CD4-positive, alpha-beta T cell treated with Interleukin-4 for 4 hours (primary cell): ENCODE measurements at places on chromosomes 2 and 18.

- no peak for DNase-seq
Measured at GRCh38 chr2:156333274-156333950, 891 bp upstream of the NR4A2 start.

DNA sequence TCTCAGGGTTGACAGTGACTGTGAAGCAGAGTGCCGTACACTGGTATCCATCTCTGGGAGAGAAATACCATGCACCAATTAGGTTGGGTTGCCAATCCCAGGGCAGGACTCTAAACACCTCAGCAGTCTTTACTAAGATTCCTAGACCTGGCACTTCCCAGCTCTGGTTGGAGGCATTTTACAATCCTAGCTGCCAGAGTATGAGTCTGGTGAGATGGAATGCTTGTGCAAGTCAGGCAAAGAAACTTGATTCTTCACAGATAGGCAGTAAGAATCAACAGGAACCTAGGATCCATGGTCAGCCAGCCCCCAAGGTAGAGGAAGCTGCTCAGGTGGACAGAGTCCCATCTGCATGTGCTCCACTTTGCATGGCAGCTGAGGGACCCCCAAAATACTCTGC lies 6.0 kb upstream of the UGT1A5 start:
- DNase-seq, result no peak

DNA sequence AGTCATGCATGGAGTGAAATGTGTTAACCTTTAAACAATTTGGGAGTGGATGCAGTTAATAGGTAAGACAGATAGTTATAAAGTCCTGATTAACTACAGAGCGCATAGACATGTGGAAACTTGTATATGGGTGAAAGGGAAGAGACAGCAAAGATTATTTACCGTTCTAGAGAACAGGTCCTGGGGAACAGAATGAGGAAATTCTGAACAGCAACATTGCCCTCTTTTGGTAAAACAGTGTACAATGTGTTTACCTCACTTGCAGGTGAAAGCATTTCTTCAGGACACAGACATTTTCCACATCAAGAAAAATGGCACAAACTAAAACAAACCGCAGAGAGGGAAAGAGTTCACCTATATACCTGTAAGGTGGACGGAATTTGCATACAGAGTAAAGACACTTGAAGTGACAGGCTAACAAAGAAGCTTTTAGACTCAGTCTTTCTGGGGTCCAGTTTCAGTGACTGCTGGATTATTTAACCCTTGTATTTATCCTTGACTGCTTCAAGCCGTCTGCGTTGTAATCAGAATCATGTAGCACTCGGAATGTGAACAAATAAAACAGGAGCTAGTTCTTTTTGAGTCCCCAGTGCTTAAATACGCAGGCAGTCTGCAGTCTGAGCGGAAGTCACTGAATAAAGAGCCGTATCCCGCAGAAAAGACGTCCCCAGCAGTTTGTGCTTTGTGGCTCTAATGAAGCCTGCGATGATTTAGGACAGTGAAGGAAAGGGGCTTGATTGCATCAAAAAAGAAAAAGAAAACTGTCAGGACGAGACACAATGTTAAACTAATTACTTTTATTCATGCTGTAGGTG lies 364.8 kb upstream of the GALNT5 start:
- no peak for DNase-seq

GRCh38 chr18:46437061-46437460 lies 220.0 kb downstream of the LOXHD1 start:
- DNase-seq, result no peak

- peak; percentile 12 for DNase-seq
Measured at GRCh38 chr2:54723996-54724559, 616 bp downstream of the EML6 start.

DNA sequence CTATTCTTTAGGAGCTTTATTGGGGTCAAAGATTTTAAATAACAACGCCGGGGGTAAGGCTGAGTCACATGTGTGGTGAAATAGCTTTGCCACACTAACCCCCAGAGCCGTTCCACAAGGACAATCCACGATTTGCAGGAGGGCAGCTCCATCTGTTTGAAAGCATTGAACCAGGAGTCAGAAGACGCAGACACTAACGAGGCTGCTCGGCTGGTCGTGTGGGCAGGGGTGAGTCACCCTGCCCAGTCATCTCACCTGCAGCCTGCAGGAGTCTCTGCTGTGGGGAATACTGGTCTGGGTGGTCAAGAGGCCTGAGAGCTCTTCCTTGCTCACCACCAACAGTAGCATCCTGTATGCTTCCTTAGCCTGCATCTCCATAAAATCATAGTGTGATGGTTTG lies 149.2 kb upstream of the NCK2 start:
- no peak for DNase-seq

DNA sequence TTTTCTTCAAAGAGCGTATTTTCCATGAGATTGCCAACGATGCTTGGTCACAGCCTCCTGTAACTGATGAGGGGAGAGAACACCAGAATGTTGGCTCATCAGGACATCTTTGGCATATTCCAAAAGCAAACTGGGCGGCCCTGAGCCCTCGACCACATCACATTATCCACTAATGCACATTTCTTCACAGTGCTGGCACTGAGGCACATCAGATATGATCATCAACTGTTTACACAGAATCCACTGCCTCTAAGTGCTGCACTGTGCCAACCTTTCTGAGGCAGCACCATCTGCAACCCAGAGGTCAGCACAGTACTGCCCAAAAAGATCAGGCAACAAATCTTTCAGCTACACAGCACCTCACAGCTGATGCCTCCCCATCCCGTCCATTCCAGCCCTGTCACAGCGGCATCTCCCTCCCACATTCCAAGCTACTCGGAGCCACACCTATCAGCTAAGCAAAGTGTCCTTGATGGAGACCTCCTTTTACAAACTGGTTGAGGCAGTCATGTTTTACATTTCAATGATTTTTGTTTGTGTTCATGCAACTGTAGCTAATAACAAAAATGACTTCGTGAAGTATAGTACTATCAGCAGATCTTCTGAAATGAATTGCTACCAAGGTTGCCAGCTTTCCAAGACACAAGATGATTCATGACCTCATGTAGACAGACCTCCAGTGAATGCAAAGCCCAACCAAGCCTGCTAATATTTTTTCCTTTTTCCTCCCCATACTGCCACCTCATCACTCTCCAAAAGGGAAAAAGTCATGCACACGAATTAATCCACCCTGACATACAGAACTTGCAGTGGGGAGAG lies 32.3 kb downstream of the MYO5B start:
- DNase-seq, result no peak

- DNase-seq, result no peak
Measured at GRCh38 chr2:48449073-48449840, 80.7 kb upstream of the STON1 start.

- no peak for DNase-seq
Measured at GRCh38 chr2:128554151-128554769, 235.6 kb upstream of the HS6ST1 start.

DNA sequence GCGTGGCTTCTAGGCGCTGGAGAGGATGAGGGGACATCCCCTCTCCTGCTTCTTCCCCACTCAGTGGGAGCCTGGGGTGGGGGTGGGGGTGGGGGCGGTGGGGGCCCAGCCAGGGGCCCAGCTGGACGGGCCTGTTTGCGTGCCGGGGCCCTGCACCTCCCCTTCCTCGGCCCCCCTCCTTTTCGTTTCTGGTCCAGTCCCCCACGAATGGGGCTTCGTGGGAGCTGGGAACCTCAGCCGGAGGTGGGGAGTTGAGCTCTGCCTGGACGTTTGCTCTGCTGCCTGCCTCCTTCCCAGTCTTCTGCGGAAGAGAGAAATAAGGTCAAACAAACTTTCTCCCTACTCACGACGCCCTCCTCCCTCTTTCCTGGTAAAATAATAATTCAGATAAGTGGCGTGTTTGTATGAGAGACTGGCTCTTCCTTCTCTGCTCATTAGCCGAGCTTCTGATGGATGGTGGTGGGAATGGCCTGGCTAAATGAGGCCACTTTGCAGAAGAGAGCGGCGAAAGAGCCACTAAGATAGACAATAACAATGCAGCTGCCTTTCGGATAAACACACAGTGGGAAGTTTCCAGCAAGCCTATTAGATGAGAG lies 782 bp downstream of the MTA3 start:
- no peak for DNase-seq

GRCh38 chr2:132668987-132669907 lies 758 bp downstream of the LYPD1 start:
- no peak for DNase-seq

- no peak for DNase-seq
Measured at GRCh38 chr2:40166006-40166405, 285.9 kb downstream of the SLC8A1 start.

DNA sequence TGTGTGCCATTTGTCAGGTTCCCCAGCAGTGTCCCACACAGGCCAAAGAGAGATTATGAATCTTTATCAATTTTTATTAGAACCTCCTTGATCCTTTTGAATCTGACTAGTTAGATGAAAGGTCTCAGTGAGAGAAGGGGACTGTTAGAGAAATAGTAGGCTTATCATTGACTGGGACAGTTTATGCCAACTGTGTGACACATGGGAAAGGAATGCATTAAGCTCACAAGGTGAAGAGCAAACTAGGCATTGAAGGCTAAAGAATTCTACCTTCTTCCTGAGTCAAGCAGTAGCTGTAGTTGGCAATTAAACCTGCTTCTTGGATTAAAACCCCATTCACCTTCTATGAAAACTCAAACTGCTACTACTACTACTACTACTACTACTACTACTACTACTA lies 389.6 kb upstream of the CDH19 start:
- DNase-seq, result no peak

GRCh38 chr2:68251855-68252399 lies 405 bp downstream of the PPP3R1 start:
- no peak for DNase-seq

- no peak for DNase-seq
Measured at GRCh38 chr2:198417836-198418235, 613.4 kb downstream of the PLCL1 start.

GRCh38 chr2:99818842-99819241 lies 323.5 kb downstream of the AFF3 start:
- no peak for DNase-seq

DNA sequence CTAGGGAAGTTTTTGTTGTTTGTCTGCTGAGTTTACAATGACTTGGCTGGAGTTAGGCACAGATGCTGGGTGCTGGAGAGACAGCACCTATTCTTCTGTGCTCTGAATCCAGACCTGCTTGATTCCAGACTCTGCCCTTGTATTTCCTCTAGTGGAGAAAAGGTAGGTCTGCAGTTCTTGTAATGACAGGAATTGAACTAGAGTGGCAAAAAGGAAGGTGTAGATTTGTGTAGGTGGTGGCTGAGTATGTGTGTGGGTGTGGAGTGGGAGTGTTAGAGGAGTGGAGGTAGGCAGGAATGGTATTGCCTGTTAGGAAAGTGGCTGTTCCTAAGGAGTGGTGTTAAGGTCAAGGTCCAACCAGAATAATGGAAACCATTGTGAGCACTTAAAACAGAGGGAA lies 71.9 kb upstream of the LYPD6 start:
- DNase-seq, result no peak

- DNase-seq, result no peak
Measured at GRCh38 chr2:150060341-150060740, 427.1 kb downstream of the RND3 start.

DNA sequence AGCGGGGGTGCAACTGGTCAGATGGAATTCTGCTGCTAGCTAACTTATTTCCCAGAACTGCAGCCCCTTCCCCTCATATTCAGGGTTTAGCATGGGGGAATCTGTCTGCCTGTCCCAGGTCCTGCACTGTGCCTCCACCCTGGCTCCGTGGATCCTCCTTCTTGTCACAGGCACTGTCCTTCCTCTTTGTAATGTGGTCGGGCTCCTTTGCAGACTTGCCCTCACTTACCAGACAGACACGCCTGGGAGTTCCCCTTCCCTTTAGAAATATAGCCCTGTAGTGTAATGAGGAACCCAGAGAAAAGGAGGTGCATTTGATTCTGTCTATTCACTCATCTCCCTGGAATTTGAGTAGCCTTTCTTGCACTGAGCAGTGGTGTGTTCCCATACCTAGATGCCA lies 108.7 kb downstream of the TRIM43 start:
- peak; percentile 10 for DNase-seq

DNA sequence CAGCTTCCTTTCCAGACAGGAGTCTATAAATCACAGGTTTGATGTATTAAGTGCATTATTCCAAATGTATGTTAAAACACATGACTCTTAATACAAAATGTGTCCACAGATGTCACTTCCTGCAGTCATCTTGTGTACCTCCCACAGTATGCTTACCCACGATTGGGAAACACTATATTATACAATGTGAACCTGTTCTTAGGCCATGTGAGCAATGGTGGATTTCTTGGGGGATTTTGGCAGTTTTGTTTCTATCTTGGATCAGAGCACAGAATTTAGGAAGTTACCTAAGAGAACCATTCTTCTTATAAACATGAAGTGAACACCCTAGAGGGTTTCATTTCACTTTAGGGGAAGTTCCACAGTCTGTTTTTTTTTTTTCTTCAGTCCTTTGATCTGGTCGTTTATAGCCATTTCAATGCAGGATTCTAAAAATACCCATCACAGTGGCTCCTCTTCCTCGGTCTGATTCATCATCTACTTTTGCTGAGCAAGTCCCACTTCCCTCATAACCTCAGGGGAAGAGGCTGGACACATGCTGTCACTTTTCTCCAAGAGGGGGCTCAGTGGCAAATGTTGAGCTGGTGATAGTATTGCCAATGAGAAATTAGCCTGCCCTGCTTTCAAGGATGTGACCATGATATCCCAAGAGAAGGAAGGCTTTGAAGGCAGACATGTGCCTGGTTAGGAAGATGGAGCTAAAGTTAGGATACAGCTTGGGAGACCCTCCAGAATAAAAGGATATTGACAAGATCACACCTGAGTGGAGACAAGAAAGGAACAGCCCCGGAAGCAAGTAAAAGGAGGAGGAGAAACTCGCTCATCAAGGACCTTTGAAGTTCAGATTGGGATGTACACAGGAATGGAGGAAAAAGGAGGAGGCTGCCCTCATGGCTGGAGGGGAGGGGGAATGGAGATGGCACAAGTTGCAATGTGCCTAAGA lies 22.6 kb downstream of the PLEK start:
- peak; percentile 61 for DNase-seq

DNA sequence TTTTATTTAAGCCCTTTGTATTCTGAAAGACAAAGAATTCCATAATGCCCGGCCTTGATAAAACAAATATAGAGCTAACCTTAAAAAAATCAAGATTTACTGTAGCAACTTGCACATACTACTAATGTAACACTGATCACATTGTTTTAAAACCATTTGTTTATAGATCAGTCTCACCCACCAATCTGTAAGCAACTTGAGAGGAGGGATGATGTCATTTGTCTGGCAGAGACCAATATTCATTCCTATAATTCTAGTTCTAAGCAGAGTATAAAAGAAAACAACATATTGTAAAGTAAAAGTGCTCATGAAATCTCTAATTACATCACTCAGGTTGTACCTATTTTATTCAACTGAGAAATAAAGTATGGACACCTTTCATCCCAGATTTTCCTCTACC lies 380.6 kb downstream of the TGIF1 start:
- DNase-seq, result no peak

DNA sequence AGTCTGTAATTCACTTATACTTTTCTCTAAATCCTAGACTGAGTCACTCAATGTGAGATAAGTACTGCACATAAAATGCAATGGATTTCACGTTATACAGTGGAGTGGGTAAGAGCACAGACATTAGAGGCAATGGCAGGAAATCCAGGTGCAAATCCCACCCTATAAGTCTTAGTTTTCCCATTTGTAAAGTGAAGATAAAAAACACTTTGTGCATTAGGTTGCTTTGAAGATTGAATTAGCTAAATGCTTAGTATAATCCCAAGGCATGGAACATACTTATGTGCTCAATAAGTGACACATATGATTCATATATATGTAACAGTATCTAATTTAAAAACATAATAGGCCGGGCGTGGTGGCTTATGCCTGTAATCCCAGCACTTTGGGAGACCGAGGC lies 10.5 kb downstream of the ACTG2 start:
- DNase-seq, result no peak
